ENCODE measurements at places on chromosomes 13 and 19.

- DNase-seq = no peak
Observed at GRCh38 chr13:51934461-51935087, 72.8 kb downstream of the CCDC70 start.

GRCh38 chr13:97141564-97142005 is 80.5 kb upstream of the MBNL2 start:
- DNase-seq = peak; percentile 18

GRCh38 chr19:40466219-40466984 is 399 bp upstream of the SPTBN4 start:
- no peak for DNase-seq

DNA sequence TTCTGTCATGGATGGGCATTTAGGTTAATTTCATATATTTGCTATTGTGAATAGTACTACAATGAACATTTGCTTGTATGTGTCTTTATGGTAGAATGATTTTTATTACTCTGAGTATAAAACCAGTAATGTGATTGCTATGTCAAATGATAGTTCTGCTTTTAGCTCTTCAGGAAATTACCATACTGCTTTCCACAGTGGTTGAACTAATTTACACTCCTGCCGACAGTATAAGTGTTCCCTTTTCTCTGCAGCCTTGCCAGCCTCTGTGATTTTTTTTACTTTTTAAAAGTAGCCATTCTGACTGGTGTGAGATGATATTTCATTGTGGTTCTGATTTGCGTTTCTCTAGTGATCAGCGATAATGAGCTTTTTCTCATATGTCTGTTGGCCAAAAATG is 6.5 kb downstream of the SIGLEC7 start:
- no peak for DNase-seq

- DNase-seq = peak; percentile 84
Observed at GRCh38 chr13:50389726-50390125, 374.5 kb downstream of the KCNRG start.

GRCh38 chr13:52978989-52979388 is 49.6 kb upstream of the OLFM4 start:
- no peak for DNase-seq

DNA sequence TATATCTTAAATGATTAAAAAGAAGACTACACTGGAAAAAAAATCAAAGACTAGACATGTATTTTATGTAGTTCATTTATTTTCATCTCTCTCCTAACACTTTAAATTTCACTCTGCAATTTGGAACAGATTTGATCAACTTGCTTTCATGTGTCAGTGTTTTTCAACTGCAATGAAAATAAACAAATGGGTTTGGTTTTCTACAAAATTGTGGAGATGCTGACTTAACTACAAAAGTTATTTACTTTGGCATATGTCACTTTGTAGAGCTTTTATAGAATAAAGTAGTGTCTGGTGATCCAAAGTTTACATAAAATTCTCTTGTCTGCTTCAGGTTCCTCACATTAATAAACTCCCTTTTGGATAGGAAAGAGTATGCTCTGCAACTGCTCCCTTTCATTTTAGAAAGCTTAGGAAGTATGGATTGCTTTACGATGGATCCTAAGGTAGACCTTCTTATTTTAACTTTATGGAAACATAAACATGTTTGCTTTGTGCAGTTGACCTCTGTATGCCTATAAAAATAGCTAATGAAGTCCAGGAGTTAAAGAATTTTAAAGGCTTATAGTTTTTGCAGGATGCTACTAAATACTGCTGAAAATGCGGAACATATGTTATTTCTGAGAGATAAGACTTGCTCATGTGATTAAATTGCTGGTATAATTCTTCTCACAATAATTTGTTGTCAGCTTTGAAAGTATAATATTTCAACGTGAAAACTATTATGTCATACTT is 815.9 kb downstream of the PCDH9 start:
- DNase-seq = no peak

DNA sequence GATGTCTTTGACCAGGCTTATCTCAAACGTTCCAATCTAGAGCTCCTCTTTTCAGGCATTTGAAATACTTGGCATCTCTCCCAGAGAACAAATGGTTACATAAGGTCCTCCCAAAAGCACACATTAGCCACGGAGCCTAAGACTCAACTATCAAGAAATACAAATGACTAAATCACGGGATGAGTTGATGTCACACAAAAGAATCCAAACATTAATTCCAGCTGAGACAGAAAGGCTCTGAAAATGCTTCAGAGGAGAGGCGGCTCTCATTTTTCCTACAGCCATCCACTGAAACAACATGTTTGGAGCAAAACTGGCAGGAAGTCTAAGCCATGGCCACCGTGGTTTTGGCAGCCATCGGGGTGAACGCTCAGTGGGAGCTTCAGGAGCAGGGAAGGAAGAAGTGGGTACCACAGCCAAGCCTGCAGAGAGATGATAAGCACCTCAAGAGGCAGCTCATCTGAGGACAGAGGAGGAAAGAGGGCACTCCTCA is 122.5 kb downstream of the STK24 start:
- peak; percentile 71 for DNase-seq

DNA sequence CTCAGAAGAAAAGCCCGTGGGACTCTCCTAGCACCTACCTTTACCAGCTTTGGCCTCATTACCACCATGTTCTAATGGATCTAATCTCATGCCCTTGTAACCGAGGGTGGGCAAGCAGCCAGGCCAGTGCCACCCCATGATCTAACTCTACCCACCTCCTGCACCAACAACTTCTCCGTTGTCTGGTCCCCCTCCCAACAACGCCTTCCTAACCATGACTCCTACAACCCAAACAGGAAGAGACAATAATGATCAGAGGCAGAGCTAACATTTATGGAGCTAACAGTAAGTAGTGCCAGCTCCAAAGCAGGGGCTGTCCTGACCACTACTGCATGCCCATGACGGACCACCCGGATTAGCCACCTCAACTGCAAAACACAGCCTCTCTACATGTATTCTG is 3.5 kb downstream of the USP12 start:
- no peak for DNase-seq

All from NCI-H1694 (cell line).